Airway epithelial cell (primary cell): ENCODE measurements at places on chromosomes 16 and 17. TPM values are rescaled to one million over a fixed set of nuclear protein-coding genes. Genes with fewer than 3 reads are reported as not detected.

The SULT1A1 gene
- total RNA-seq, result 6.8 and 12.6 TPM in 2 replicates

The TMEM100 gene
- not detected in 2 replicates for total RNA-seq

The KCNH4 gene
- not detected in 2 replicates for total RNA-seq

The SYCE1L gene
- total RNA-seq, result 0.65 and 3.2 TPM in 2 replicates

The ARL5C gene
- not detected in 2 replicates for total RNA-seq

The PTGES3L gene
- total RNA-seq, result 0.28 and 0.49 TPM in 2 replicates

The KRT20 gene
- not detected in 2 replicates for total RNA-seq

The STAT5A gene
- total RNA-seq, result 0.88 and 1.6 TPM in 2 replicates
